A549 treated with ZK216348 at 1 μM for 4 hours (cell line): ENCODE measurements at places on chromosomes 12 and 14. TPM values are rescaled to one million over a fixed set of nuclear protein-coding genes. Genes with fewer than 3 reads are reported as not detected.

ETV6 gene
- 3.7 to 4.4 TPM (median 4.2 TPM) in 5 replicates for total RNA-seq

AGAP2 gene
- 0.08 to 0.48 TPM (median 0.12 TPM) in 5 replicates for total RNA-seq

DNAJC22 gene
- total RNA-seq: 15.2 to 21.5 TPM (median 21.0 TPM) in 5 replicates

GLT8D2 gene
- 0.20 to 0.59 TPM (median 0.21 TPM) in 4 of 5 replicates, not detected in the other for total RNA-seq

CIROP gene
- total RNA-seq: not detected in 5 replicates

SYT10 gene
- total RNA-seq: not detected in 5 replicates

TBC1D30 gene
- 1.2 to 2.1 TPM (median 1.8 TPM) in 5 replicates for total RNA-seq

CRIP2 gene
- total RNA-seq: 88.9 to 214 TPM (median 186 TPM) in 5 replicates

SDR9C7 gene
- total RNA-seq: not detected in 5 replicates

NINJ2 gene
- total RNA-seq: 0.38 to 0.66 TPM (median 0.57 TPM) in 3 of 5 replicates, not detected in the others

TESPA1 gene
- total RNA-seq: not detected in 5 replicates

GPR135 gene
- total RNA-seq: 0.70 to 1.0 TPM (median 1.0 TPM) in 5 replicates

RTL1 gene
- total RNA-seq: 0.21 to 0.35 TPM (median 0.26 TPM) in 5 replicates

ADGRD1 gene
- total RNA-seq: 0.15 to 1.0 TPM (median 0.39 TPM) in 5 replicates

PROX2 gene
- not detected in 5 replicates for total RNA-seq

WNT1 gene
- 0.13 to 0.20 TPM in 2 of 5 replicates, not detected in the others for total RNA-seq

RDH11 gene
- 56.0 to 64.2 TPM (median 61.5 TPM) in 5 replicates for total RNA-seq

PLCZ1 gene
- not detected in 5 replicates for total RNA-seq

PLEKHG7 gene
- not detected in 5 replicates for total RNA-seq

NELL2 gene
- not detected in 5 replicates for total RNA-seq

SLC10A1 gene
- not detected in 5 replicates for total RNA-seq

FAM186B gene
- 0.11 to 0.23 TPM (median 0.14 TPM) in 3 of 5 replicates, not detected in the others for total RNA-seq

STAB2 gene
- total RNA-seq: not detected in 5 replicates

KRT82 gene
- not detected in 5 replicates for total RNA-seq

ANKS1B gene
- 0.38 to 1.4 TPM (median 0.45 TPM) in 5 replicates for total RNA-seq

EPYC gene
- total RNA-seq: not detected in 5 replicates

PRR4 gene
- total RNA-seq: 1.2 to 2.5 TPM (median 1.9 TPM) in 5 replicates

HOXC12 gene
- not detected in 5 replicates for total RNA-seq

NR1H4 gene
- total RNA-seq: 0.09 TPM in 1 of 5 replicates, not detected in the others

SPIC gene
- total RNA-seq: not detected in 5 replicates

CHGA gene
- 0.93 to 2.2 TPM (median 1.5 TPM) in 5 replicates for total RNA-seq

CLEC12A gene
- not detected in 5 replicates for total RNA-seq
